ENCODE measurements at places on chromosomes 11 and 22. TPM values are rescaled to one million over a fixed set of nuclear protein-coding genes. Genes with fewer than 3 reads are reported as not detected.

The FBLN1 gene
- total RNA-seq = 31.3 TPM

The PEX16 gene
- 11.2 TPM for total RNA-seq

The LRRC74B gene
- not detected for total RNA-seq

The RAB39A gene
- total RNA-seq = 0.31 TPM
